ENCODE measurements at places on chromosomes 16 and 17. TPM values are rescaled to one million over a fixed set of nuclear protein-coding genes. Genes with fewer than 3 reads are reported as not detected.

TBC1D3G gene
- not detected for polyA plus RNA-seq

NLRC3 gene
- not detected for polyA plus RNA-seq

METTL23 gene
- 37.6 TPM for polyA plus RNA-seq

MMP25 gene
- polyA plus RNA-seq: 0.17 TPM

ANKFN1 gene
- polyA plus RNA-seq: 0.06 TPM

XPO6 gene
- polyA plus RNA-seq: 114 TPM

ZNF174 gene
- polyA plus RNA-seq: 9.2 TPM

Measured in keratinocyte (primary cell).